ENCODE measurements at places on chromosomes 4 and X. TPM values are rescaled to one million over a fixed set of nuclear protein-coding genes. Genes with fewer than 3 reads are reported as not detected.
A peak's percentile ranks its signal among the peaks of the same experiment; 100 is the strongest.

- no peak for DNase-seq
Measured at GRCh38 chr4:19999276-19999675, 252.4 kb upstream of the SLIT2 start.

DNA sequence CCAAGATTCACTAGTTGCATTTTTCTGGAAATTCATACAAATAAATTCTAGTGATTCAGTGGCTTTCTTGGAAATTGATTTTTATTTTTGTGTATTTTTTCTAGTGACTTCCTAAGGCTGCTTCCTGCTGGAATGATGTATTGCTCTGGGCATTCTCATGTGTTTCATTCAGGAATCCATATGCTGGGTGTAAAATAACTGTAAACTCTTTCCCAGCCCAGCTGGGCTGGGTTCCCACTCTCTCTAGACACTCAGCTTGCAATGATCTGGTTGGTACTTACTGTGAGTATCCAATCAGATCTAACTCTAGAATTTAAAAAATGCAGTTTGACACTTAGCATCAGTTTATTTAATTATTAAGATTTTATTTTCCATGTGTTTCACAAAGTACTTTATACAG is 882.2 kb downstream of the STIM2 start:
- DNase-seq, result no peak

DNA sequence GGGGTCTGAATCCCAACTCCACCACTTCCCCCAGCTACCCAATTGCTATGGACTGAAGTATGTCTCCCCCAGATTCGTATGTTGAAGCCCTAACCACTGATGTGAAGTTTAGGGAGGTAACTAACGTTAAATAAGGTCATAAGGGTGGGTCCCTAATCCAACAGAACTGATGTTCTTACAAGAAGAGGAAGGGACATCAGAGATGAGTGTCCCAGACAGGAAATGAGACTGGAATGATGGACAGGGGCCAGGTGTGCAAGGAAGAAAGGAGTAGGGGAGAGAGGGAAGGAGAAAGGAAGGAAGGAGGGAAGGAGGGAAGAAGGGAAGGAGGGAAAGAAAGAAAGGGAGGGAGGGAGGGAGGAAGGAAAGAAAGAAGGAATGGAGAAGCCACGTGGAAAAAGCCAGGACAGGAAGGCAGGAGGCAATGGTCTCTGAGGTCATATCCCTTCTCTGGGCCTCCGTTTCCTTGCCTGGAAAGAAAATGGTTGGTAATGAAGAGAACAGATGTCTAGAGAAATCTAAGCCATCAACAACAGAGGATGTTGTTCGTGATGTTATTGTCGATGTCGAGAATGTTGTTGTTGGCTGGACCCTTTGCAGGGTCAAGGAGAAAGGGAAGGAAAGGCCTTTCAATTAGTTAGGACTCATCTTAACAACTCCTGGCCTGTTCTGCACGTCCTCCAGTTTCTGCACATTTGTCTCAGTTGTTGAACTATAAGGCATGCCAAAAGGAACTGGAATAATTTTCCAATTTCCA is 59.0 kb upstream of the FGFBP2 start:
- DNase-seq, result no peak

DNA sequence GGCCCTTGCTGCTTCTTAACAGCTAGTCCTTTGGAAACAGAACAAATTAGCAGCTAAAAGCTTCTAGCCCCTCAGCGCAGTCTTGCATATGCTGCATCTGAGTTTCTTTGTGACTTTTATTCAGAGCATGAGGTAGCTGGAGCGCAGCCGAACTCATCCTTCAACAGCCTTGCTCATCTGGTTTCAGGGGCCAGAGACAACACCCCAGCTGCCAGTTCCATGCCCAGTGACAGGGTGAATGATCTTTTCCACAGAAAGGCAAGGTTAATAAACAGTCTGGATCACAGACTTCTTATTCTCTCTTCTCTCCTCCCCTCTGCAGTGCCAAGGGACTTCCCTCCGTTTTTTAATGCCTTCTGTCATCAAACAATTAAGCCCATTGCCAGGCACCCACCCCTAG is 216.6 kb upstream of the INTU start:
- DNase-seq, result no peak

DNA sequence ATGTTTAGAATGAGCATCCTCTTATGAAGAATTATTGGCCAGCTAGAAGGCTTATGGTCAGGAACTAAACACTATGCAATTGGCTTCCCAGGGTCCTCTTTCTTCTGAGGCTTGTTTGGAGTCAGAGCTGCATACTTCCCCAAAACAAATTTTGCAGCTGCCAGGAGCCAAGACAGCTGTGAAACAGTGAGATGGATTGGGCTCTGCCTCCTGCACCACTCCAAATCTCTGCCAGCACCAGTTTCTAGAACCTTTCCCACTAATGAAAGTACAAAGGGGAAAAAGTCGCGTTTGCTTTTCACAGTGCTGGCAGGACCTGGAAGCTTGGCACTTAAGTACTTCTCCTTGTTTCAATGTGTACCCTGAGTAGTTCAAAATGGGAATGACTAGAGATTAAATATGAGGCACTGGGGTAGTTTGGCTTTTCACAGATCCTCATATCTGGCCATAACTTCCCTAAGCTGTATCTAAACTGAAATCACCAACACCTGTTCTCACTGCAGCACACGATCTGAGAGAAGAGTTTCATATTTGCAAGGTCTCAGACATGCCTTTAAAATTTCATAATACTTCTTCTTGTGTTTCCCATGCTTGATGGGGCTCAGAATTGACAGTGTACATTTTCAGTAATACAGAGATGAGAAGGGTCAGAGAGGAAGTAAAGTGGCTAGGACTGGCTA is 20.7 kb upstream of the AR start:
- DNase-seq, result no peak

DNA sequence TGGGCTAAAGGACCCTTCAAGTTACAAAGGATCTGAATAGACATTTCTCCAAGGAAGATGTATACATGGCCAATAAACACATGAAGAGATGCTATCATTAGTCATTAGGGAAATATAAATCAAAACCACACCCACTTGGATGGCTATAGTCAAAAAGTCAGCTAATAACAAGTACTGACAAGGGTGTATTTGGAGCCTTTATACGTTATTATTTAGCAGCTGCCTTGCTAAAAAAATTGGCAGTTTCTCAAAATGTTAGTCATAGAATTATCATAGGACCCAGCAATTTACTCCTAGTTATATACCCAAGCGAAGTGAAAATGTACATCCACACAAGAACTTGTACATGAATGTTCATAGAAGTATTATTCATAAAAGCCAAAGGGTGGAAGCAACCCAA is 112.7 kb upstream of the DUSP21 start:
- no peak for DNase-seq

GRCh38 chrX:128929271-128930057 is 593.8 kb downstream of the SMARCA1 start:
- no peak for DNase-seq

- no peak for DNase-seq
Measured at GRCh38 chr4:159010563-159011260, 92.2 kb upstream of the RAPGEF2 start.

DNA sequence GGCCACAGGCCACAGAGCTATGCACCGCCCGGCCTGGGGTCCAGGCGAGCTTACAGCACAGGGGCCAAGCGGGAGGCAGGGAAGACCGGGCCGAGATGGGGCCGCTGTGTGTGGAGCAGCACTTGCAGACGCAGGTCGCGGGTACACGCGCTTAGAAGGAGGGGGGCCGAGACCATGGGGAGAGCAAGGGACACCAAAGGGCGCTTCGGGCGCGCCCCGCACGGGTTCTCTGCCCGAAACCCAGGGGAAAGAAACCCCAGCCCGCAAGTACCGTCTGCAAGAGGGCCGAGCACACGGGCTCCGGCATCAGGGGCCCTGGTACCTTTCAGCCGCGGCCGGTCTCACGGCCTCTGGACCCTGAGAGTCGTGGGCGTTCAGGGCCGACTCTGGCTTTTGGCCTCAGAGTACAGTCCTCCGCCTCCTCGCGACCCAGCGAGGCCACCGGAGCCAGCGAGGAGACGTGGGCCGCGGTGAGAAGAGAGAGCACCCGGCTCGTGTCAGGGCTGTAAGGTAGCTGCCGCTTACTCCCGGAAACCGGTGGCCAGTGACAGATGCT is 342 bp downstream of the EOLA2 start:
- peak; percentile 62 for DNase-seq

GABRA4 gene
- total RNA-seq, result under 0.01 TPM

GYPB gene
- total RNA-seq, result not detected

IQSEC2 gene
- total RNA-seq, result 14.7 TPM

CTAG2 gene
- total RNA-seq, result 0.88 TPM

NR0B1 gene
- 0.59 TPM for total RNA-seq

GRCh38 chr4:69044247-69044646 is 52.0 kb upstream of the UGT2B7 start:
- no peak for DNase-seq

EREG gene
- total RNA-seq, result 1.1 TPM

GRCh38 chrX:149022485-149022884 is 482.6 kb downstream of the IDS start:
- no peak for DNase-seq

CFAP47 gene
- total RNA-seq, result not detected

Data from osteoblast (primary cell).